Activated CD4-positive, alpha-beta T cell treated with anti-CD3 and anti-CD28 coated beads, Interleukin-2, amount 50 U/mL, for 16 hours (primary cell): ENCODE measurements at places on chromosomes 6 and 20.
A peak's percentile ranks its signal among the peaks of the same experiment; 100 is the strongest.

DNA sequence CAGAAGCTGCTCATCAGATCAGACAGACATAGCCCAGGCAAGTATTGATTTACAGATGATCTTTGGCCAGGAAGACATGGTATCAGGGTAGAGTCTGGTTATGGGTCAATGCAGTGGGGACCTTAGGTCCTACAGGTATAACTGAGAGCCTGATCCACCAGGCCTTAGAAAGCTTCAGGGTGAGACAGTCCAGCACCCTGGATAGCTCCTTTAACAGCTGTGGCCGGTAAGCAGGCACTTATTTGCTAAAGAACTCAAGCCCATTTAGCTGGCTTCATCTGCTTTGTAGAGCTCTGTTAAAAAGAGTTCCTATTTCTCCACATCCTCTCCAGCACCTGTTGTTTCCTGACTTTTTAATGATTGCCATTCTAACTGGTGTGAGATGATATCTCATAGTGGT lies 39.6 kb downstream of the ESR1 start:
- no peak for DNase-seq

DNA sequence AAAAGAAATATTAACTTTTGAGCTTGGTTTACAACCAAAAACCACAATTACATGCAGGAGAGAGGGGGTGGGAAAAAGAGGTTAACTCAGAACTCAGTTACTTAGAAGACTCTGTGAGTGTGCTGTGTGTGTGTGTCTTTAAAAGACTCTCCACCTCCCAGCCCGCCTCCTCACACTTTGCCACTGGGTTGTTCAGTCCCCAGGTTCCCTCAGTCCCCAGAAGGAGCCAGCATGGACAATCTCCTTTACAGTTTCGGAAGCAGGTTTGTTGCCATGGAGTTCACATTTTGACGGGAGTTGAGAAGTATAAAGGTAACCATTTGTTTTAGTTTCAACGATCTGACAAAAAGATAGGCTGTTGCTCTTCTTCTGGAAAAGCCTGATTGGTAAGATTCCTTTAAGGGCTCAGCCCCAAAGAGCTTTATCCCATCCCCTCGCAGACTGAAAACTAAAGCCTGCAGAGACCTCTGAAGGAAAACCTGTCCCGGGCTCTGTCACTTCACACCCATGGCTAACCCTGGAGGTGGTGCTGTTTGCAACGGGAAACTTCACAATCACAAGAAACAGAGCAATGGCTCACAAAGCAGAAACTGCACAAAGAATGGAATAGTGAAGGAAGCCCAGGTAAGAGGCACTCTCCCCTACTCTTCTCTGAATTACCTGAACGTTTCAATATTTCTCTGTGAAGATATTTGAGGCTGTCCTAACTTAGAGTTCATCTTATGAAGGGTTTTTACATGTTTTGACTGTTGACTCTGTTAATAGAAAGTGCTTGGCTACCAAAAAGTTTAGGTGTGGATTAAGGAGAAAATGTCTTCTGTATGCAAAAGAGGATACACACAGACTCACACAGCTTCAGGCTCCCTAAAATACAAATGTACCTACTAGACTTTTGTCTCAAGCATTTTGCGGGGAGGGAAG lies at the start of gene SPTLC3:
Gene SPTLC3, plus strand, starts transcription at position 212 of the 921 bp plus-strand sequence. Its CDS starts 296 bp downstream, at position 508.
- no peak for DNase-seq

DNA sequence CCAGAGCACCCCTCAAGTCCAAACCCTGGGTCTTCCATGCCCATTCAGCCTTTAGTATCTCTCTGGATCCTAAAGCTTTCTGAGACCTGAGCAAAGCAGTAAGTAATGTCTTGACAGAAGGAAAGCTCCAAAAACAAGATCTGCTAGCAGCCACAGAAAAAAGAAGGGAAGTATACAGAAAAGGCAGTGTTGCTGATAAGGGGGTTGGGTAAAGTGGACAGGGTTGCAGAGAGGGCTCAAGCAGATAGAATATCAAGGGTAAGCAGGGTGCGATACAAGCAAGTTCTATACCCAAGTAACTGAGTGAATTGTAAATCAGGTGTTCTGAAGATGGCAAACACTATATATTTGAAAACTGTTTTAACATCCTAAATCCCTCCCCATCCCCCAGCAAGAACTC lies 113.4 kb upstream of the CARMIL1 start:
- DNase-seq, result no peak

- no peak for DNase-seq
Measured at GRCh38 chr20:51300104-51300503, 242.4 kb downstream of the NFATC2 start.

GRCh38 chr20:891058-891705 lies 25.0 kb downstream of the ANGPT4 start:
- DNase-seq, result no peak

DNA sequence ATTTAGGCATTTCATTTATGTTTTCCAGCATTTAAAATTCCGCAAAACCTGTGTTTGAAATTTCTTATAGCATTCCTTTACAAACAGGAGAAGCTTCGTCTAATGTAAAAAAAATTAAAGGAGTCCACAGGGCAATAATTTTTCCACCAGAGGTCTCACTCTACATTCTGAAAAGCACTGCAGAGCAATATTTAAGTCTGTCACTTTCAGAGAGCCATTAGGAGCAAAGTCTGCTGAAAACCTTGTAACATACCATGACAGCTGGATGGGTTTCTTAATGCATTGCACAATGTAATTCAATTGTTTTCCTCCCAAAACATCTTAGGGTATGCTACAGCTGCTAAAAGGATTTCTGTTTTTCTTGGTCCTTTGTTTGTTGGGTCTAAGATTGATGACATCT lies 18.0 kb downstream of the BAG2 start:
- DNase-seq, result no peak

- DNase-seq, result no peak
Measured at GRCh38 chr20:63117661-63118302, 98.1 kb downstream of the YTHDF1 start.

DNA sequence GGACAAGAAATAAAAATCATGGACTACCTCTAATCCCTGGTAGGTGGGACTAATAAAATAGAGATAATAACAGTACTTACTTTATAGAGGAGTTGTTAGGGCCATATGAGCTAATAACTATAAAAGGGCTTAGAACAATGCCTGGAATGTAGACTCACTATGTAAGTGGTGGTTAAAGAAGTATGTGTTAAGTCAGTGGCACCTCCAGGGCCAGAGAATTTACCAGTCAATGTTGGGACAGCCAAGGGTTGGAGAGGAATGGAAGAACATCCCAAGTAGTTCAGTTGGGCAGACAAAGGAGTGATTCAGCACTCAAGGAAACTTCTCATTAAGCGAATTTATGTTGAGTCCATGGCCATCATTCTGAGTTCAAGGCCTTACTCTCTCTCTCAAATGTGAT lies 116.8 kb downstream of the OTOR start:
- DNase-seq, result no peak

GRCh38 chr20:406200-407132 lies 1.6 kb upstream of the RBCK1 start:
- no peak for DNase-seq

- no peak for DNase-seq
Measured at GRCh38 chr6:33316603-33317418, 733 bp downstream of the ZBTB22 start.

GRCh38 chr20:20231528-20232298 lies 136.2 kb upstream of the INSM1 start:
- no peak for DNase-seq

- no peak for DNase-seq
Measured at GRCh38 chr6:131041814-131042213, 21.2 kb downstream of the EPB41L2 start.

DNA sequence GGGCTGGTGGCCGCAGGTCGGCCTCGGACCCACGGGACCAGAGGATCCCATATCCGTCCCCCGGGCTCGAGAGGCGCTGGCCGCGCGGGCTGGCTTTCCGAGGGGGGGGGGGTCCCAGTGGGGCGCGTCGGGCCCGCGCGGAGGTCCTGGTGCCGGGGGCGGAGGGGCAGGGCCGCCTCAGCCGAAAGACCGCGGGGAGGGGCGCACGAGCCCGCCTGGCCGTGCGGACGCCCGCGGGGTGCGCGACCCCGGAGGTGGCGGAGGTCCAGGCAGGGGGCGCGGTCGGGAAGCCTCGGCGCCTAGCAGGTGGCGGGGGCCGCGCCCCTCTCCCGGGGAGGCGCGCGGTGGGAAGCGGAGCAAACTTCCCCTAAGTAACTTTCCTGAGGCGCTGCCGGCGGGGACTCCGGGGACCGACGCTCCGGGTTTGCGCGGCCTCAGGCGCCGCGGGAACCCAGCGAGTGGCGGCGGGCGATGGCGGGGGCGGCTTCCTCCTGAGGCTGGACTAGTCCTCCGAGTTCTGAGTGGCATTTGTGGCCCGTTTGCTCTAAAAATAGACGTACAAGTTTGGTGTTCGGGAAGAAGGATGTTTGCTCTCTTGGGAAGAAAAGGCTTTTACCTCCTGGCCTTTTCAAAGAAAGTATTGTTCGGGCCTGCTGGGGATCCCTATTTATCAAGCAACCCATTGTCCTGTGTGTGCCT lies 26.5 kb upstream of the BTBD3 start:
- DNase-seq, result peak; percentile 3

DNA sequence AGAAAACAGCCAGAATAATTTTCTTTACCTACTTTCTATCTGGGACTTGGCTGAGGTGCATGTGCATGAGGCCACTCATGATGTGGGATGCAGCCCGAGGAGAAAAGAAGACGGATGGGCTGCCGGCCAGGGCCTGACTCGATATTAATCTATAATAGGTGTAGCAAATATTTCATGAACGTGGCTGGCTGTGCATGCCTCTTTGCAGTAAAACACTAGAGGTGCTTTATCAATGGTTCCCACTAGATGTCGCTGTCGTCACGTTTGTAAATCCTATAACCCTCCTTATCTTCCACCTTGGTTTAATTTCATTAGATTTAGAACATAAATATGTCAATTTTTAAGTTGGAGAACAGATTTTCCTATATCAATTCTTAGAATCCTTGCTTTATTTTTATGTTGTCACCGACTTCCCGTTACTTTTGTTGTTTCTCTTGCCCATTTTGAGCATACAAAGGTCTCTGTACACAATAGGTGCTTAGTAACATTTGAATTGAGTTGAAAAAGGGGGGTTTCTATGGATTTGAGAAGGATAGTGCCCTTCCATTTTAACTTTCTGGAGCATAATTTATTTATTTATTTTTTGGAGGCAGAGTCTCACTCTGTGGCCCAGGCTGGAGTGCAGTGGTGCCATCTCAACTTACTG lies 19.6 kb upstream of the FERMT1 start:
- peak; percentile 51 for DNase-seq

GRCh38 chr20:60761056-60761455 lies 491.0 kb upstream of the CDH4 start:
- no peak for DNase-seq

GRCh38 chr6:129481706-129482105 lies 228.3 kb downstream of the ARHGAP18 start:
- DNase-seq, result no peak

GRCh38 chr6:158467923-158468322 lies 92.0 kb upstream of the TMEM181 start:
- DNase-seq, result no peak

GRCh38 chr20:1396702-1397101 lies 3.8 kb upstream of the FKBP1A start:
- no peak for DNase-seq

DNA sequence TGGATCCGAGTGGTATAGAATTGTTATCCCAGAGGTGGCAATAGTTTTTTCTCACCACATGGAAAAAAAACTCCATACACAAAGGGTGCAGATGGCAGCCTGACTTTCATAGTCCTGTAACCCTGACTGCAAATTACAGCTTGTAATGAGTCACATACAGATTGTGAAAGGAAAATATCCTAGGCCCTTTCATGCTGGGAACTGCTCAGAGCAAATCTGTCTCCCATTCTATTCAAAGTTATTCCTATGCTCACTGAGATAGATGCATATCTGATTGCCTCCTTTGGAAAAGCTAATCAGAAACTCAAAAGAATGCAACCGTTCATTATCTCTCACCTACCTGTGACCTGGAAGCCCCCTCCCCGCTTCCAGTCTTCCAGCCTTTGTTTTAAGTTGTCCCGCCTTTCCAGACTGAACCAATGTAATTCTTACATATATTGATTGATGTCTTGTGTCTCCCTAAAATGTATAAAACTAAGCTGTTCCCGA lies 108.7 kb upstream of the MAP3K4 start:
- DNase-seq, result no peak

- no peak for DNase-seq
Measured at GRCh38 chr6:73956305-73956704, 260.3 kb downstream of the CD109 start.

DNA sequence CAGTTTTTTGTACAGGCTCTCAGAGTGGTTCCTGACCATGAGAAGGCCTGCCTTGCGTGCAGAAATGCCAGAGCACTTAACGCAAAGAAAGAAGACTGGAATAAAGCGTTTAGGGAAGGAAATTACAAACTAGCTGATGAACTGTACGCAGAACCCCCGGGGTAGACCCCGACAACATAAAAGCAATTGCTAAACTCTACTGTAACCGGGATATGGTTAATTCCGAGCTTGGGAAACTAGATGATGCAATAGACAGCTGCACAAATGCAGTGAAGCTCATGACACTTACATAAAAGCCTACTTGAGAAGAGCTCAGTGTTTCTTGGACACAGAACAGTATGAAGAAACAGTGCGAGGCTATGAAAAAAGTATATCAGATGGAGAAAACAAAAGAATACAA lies 35.7 kb downstream of the CITED2 start:
- no peak for DNase-seq

GRCh38 chr6:168078943-168079405 lies at the start of gene FRMD1:
Gene FRMD1, minus strand, starts transcription at chr6:168079212. Its CDS starts 118 bp downstream, at chr6:168079094.
- no peak for DNase-seq

DNA sequence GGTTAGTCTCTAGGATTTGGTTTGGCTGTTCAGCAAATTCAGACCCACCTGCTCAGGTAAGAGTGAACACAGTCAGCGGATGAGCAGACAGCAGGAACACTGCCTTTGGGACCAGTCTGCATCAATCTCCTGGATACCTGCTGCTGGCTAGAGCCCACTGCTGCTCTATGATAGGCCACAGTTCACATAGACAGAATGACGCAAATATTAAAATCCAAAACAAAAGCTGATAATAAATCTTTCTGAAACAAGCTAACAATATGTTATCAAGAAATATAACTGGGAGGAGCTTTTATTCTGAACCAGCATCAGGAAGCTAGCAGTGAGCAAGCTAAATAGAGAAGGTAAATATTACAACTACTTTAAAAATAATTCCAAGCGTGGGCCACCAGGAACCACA lies at the start of gene TAAR1:
Gene TAAR1, minus strand, starts transcription at position 101 of the 400 bp plus-strand sequence. CDS start 13,179 bp downstream, outside the sequence.
- no peak for DNase-seq

DNA sequence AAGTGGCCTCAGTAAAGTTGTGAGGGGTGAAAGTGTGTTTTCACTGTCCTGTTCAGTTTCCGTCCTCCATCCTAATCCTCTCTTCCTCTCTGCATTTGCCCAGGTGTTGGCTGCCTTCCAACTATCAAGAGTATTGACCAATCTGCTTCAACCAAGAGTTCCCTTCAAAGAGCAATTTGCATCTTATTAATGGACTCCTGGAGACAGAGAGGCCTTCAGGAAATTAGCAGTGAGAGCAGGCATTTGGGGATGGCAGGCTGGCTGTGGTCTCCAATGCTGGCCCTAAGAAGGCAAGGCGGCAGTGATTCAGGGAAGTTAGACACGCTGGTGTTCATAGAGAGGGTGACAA lies 77.2 kb downstream of the GPR6 start:
- no peak for DNase-seq

DNA sequence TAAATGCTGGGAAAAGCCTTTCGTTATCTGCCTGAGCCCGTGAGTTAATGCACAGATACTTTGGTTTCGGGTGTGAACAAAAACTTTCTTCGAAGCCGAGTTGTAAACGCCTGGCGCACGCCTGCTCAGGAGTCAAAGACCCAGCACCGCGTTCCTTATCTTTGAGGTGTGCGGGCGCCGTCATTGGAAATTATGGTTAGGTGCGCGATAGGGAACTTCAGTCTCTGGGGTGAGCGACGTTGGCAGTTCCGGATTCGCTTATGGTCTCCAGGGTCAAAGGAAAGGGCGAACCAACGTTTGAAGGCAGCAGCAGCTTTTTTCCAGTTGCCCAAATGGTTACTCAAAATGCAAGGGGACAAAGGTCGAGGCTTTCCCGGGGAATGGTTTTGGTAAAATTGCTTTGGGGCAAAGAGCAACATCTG lies 853 bp downstream of the SLC22A3 start:
- no peak for DNase-seq
